ENCODE measurements at places on chromosomes 7 and 10. TPM values are rescaled to one million over a fixed set of nuclear protein-coding genes. Genes with fewer than 3 reads are reported as not detected.

- no peaks in the 10 kb centered on the region for H3K36me3 ChIP-seq
- no peak overlapping the region for H3K4me3 ChIP-seq
- H3K4me1 ChIP-seq = no peaks in the 10 kb centered on the region
- H3K27ac ChIP-seq = no peak overlapping the region
These were observed 15.0 kb upstream of the PCBD1 start for GRCh38 chr10:70903262-70903921.

- H3K4me3 ChIP-seq = peak overlapping the region; percentile 87
- no peaks in the 10 kb centered on the region for H3K27me3 ChIP-seq
- peak overlapping the region; percentile 58 for H3K27ac ChIP-seq
- no peaks in the 10 kb centered on the region for H3K36me3 ChIP-seq
- no peak for DNase-seq
- H3K4me1 ChIP-seq = peaks cover 23% of the 10 kb centered on the region
These were observed 366 bp upstream of the TAF3 start for GRCh38 chr10:7817984-7818294.

GRCh38 chr10:110918643-110919348 is at the start of gene BBIP1:
BBIP1 (minus strand) TSS chr10:110919180; CDS start chr10:110918157, 1,023 bp downstream.
- peak within 1 kb of the TSS; percentile 96 for H3K27ac ChIP-seq
- DNase-seq = no peak
- H3K4me1 ChIP-seq = peaks cover 10% of the 10 kb centered on the region
- peak within 1 kb of the TSS; percentile 82 for H3K4me3 ChIP-seq
- no peaks in the 10 kb centered on the region for H3K36me3 ChIP-seq

- DNase-seq = no peak
- H3K27ac ChIP-seq = no peak overlapping the region
- H3K4me3 ChIP-seq = no peak overlapping the region
- no peaks in the 10 kb centered on the region for H3K27me3 ChIP-seq
These were observed 223.3 kb downstream of the LRMDA start for GRCh38 chr10:75654772-75655171.

GRCh38 chr10:86355571-86356038 is 11.0 kb downstream of the GRID1 start:
- H3K4me1 ChIP-seq = no peaks in the 10 kb centered on the region
- no peaks in the 10 kb centered on the region for H3K27me3 ChIP-seq
- H3K4me3 ChIP-seq = no peak overlapping the region
- no peak for DNase-seq
- no peaks in the 10 kb centered on the region for H3K36me3 ChIP-seq

DNA sequence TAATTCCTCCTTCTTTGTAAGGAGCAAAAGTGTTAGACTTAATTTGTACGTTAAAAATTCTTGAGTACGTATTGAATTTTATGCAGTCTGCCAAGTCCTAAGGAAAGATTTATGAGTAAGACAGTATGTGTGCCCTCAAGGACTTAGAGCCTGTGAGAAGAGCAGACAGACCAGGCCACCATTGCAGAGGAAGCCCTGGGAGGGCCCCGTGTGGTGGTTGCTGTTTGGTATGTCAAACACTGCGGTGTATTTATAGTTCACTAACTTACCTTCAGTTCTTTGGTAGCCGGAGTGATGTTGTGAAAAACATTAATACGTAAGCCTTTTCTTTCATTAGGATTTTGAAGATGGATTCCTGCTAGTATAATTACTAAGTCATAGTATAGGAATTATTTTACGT is 82.9 kb downstream of the GALNT11 start:
- no peak overlapping the region for H3K4me3 ChIP-seq
- no peak overlapping the region for H3K27ac ChIP-seq
- no peak for DNase-seq
- H3K4me1 ChIP-seq = no peaks in the 10 kb centered on the region
- no peaks in the 10 kb centered on the region for H3K27me3 ChIP-seq

- no peaks in the 10 kb centered on the region for H3K27me3 ChIP-seq
- no peaks in the 10 kb centered on the region for H3K36me3 ChIP-seq
- no peaks in the 10 kb centered on the region for H3K4me1 ChIP-seq
These were observed 123.5 kb upstream of the ADCY1 start for GRCh38 chr7:45450571-45451204.

GRCh38 chr7:75642810-75643486 is 95.8 kb downstream of the HIP1 start:
- no peak overlapping the region for H3K27ac ChIP-seq
- no peaks in the 10 kb centered on the region for H3K27me3 ChIP-seq
- H3K4me3 ChIP-seq = no peak overlapping the region
- no peaks in the 10 kb centered on the region for H3K36me3 ChIP-seq

DNA sequence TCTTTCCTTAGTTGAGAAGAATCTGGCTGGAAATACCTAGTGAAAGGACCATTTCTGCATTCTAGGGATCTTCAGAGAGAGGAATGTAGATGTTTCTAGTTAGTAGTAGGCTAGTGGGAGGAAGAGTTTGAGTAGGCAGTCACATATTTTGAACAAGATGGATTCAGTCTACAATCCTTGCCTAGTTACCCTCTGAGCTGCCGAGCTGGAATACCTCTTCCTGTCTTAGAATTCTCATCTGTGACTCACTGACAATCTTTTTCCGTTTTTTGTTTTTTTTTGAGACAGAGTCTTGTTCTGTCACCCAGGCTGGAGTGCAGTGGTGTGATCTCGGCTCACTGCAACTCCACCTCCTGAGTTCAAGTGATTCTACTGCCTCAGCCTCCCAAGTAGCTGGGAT is 30.7 kb upstream of the PLPP4 start:
- no peak for DNase-seq
- no peaks in the 10 kb centered on the region for H3K27me3 ChIP-seq
- H3K4me1 ChIP-seq = no peaks in the 10 kb centered on the region
- H3K27ac ChIP-seq = no peak overlapping the region

GRCh38 chr7:36651404-36651803 is 72.9 kb downstream of the AOAH start:
- no peaks in the 10 kb centered on the region for H3K4me1 ChIP-seq
- H3K27me3 ChIP-seq = no peaks in the 10 kb centered on the region

GRCh38 chr10:101260764-101261481 is 31.7 kb upstream of the LBX1 start:
- H3K27ac ChIP-seq = no peak overlapping the region
- peaks cover 16% of the 10 kb centered on the region for H3K27me3 ChIP-seq
- no peaks in the 10 kb centered on the region for H3K4me1 ChIP-seq
- DNase-seq = no peak
- no peak overlapping the region for H3K4me3 ChIP-seq
- no peaks in the 10 kb centered on the region for H3K36me3 ChIP-seq

GRCh38 chr7:81331061-81332018 is 412.5 kb upstream of the SEMA3C start:
- H3K27ac ChIP-seq = no peak overlapping the region
- H3K4me1 ChIP-seq = no peaks in the 10 kb centered on the region
- no peak for DNase-seq
- no peaks in the 10 kb centered on the region for H3K36me3 ChIP-seq
- no peaks in the 10 kb centered on the region for H3K27me3 ChIP-seq

- H3K36me3 ChIP-seq = no peaks in the 10 kb centered on the region
- H3K27ac ChIP-seq = no peak overlapping the region
- no peaks in the 10 kb centered on the region for H3K27me3 ChIP-seq
- H3K4me1 ChIP-seq = no peaks in the 10 kb centered on the region
- no peak overlapping the region for H3K4me3 ChIP-seq
- no peak for DNase-seq
These were observed 185.1 kb downstream of the DGKI start for GRCh38 chr7:137661634-137662033.

GRCh38 chr10:132918264-132918616 is 24.1 kb downstream of the CFAP46 start:
- no peaks in the 10 kb centered on the region for H3K4me1 ChIP-seq
- DNase-seq = no peak
- no peaks in the 10 kb centered on the region for H3K36me3 ChIP-seq

DNA sequence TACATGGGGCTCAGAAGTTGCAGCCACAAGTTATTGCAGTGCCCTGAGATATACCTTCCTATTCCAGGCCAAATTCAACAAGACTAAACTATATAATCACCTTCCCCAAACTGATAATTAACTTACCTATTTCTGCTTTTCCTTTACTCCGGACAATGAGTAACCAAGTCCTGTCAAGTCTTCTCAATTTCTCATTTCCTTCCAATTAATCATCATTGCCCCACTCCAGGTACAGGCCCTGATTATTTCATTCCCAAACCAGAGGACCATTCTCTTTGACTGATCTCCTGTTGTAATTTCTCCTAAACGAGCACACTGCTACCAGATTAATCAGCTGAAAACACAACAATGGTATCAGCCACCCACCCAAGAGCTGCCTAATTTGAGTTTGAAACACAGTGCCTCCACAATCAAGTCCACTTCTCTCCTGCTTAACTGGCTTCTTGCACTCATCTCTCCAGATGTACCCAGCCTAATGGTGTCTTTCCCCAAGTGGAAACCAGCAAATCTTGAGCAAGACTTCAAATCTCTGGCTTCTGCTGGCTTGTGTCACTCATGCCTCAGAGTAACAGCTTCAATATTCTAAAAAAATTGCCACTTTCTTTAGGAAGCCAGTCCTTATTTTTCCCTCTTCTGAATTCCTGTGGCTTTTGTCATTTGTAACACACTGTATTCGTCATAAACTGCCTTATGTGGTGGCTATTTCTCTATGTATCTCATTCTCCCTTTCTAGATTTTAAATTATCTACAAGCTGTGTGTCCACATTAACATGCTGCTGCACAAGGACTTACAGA is 89.1 kb downstream of the CDK6 start:
- H3K27me3 ChIP-seq = no peaks in the 10 kb centered on the region
- H3K36me3 ChIP-seq = no peaks in the 10 kb centered on the region
- no peak overlapping the region for H3K4me3 ChIP-seq
- no peak for DNase-seq
- H3K27ac ChIP-seq = no peak overlapping the region

GRCh38 chr10:79235765-79236432 is 111.4 kb upstream of the PPIF start:
- no peaks in the 10 kb centered on the region for H3K27me3 ChIP-seq
- H3K27ac ChIP-seq = no peak overlapping the region
- H3K36me3 ChIP-seq = no peaks in the 10 kb centered on the region
- H3K4me3 ChIP-seq = no peak overlapping the region
- H3K4me1 ChIP-seq = no peaks in the 10 kb centered on the region
- DNase-seq = no peak

DNA sequence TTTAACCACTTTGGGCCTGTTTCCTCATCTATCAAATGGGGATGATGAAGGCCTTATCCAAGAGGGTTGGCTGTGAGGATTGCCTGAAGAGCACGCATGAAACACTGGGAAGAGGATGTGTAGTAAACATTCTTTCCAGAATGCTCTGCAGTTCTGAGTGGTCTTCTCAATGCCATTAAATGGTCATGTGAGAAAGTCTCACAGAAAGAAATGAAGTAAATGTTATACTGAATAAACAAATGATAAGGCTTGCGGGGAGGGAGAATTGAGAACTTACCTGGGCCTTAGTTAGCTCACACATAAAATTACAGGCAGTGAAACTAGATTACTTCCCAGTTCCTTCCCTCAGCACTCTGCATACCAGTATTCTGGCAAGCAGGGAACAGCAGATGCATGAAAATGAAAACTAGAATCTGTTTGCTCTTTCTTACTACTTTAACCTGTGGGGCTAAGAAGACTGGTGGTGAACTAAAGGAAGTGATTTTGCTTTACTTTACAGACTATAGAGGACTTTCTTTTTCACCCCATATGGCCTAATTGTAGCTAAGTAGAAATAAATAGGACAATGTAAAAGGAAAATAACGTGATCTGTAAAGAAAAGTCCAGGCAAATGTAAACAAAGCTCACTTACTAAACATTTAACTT is 135.3 kb upstream of the CCDC6 start:
- H3K4me1 ChIP-seq = no peaks in the 10 kb centered on the region
- no peaks in the 10 kb centered on the region for H3K36me3 ChIP-seq
- DNase-seq = no peak
- H3K27ac ChIP-seq = no peak overlapping the region
- H3K4me3 ChIP-seq = no peak overlapping the region

GRCh38 chr10:62658516-62658915 is 146.0 kb upstream of the ADO start:
- H3K4me1 ChIP-seq = no peaks in the 10 kb centered on the region
- no peaks in the 10 kb centered on the region for H3K36me3 ChIP-seq
- no peak for DNase-seq
- no peaks in the 10 kb centered on the region for H3K27me3 ChIP-seq
- H3K27ac ChIP-seq = no peak overlapping the region
- H3K4me3 ChIP-seq = no peak overlapping the region

DNA sequence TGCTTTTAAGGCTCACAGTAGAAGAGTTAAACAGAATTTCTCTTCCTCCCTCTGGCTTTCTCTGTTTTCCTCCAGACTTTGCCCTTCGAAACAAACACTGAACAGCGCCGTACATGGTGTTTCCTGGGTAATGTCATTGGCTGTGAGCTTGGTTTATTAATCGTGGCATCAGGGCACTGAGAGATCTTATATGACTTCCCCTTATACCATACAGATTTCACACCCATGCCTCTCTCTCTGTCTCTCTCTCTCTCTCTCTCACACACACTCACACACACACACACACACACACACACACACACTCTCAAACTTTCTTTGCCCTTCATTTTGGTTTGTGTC is 195.5 kb downstream of the CREB5 start:
- H3K36me3 ChIP-seq = no peaks in the 10 kb centered on the region
- no peak for DNase-seq
- H3K4me3 ChIP-seq = no peak overlapping the region
- no peak overlapping the region for H3K27ac ChIP-seq

CTAGE8 gene
- total RNA-seq = 0.58 TPM

CCAR1 gene
- total RNA-seq = 132 TPM

PDE1C gene
- not detected for total RNA-seq

WNT8B gene
- not detected for total RNA-seq

POU6F2 gene
- total RNA-seq = not detected

GPR26 gene
- not detected for total RNA-seq

GLI3 gene
- total RNA-seq = 0.44 TPM

TLX1 gene
- not detected for total RNA-seq

PDK4 gene
- total RNA-seq = 0.74 TPM

Data from CD8-positive, alpha-beta memory T cell (primary cell).